IMR-90 (cell line): ENCODE measurements at places on chromosomes 5 and 9. TPM values are rescaled to one million over a fixed set of nuclear protein-coding genes. Genes with fewer than 3 reads are reported as not detected.

The PRPF4 gene
- total RNA-seq = 32.5 and 38.0 TPM in 2 replicates

The TYRP1 gene
- total RNA-seq = 0.83 and 0.90 TPM in 2 replicates

The KCNIP1 gene
- total RNA-seq = not detected in 2 replicates

- DNase-seq = no peak
These were observed 48.0 kb downstream of the RUSC2 start for GRCh38 chr9:35537913-35538312.

- DNase-seq = no peak
These were observed 132.1 kb downstream of the GLIS3 start for GRCh38 chr9:4167728-4168127.

DNA sequence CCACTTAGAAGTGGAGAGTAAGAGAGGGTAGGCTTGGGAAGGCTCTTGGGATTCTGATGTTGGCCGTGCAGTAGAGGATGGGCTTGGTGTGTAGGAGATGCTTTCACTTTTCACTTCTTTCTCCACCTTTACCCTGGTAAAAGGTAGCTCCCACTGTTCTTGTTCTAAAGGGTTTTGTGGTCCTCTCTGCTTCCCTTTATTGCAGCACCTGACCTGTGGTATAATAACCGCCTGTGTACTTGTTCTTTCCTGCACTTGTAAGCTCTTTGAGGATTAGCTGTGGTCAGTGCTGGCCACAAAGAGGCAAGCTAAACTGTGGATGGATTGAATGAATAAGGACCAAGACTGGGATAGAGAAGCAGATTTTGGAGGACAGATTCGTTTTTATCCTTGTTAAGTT is 25.2 kb downstream of the KDM4C start:
- DNase-seq = no peak

GRCh38 chr5:65801352-65801783 is 79.4 kb downstream of the NLN start:
- DNase-seq = peak; percentile 77
